ENCODE measurements at places on chromosomes 6 and 20.

GRCh38 chr20:52747845-52748284 lies 224.3 kb upstream of the TSHZ2 start:
- no peak for DNase-seq

DNA sequence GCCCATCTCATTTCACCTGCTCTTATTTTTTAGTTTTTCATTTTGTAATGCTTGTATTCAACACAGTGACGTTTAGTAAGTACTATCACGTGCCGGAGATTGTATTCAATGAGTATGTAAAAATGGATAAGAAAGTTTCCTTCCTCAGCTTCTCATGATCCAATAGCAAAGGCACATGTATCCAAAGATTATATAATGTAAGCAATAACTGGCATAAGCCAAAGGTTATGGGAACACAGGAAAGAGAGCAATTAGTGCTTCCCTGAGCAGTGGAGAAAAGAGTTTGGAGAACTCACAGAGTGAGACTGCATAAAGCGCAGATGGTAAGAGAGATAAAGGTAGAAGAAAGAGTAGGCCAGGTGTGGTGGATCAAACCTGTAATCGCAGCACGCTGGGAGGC lies 21.8 kb upstream of the LTV1 start:
- DNase-seq: no peak

GRCh38 chr20:51833326-51833725 lies 31.0 kb upstream of the SALL4 start:
- no peak for DNase-seq

DNA sequence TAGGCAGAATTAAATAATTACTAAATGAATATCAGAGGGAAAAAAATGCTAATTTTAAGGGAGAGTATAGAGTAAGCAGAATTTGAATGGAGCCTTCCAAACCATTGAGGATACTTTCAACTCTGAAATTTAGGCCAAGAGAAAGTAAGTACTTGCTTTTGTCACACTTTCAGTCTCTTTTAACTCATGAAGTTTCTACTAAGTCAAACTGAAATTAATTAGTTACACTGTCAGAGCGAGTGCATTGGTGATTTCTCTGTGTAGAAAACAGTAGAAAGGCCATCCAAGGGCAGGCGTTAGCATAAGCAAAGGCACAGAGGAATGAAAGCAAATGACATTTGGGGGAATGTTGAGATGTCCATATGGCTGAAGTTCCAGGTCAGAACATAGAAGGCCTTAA lies 92.9 kb downstream of the PLEKHG1 start:
- DNase-seq: no peak

- no peak for DNase-seq
Measured at GRCh38 chr6:95094751-95095663, 482.3 kb upstream of the MANEA start.

DNA sequence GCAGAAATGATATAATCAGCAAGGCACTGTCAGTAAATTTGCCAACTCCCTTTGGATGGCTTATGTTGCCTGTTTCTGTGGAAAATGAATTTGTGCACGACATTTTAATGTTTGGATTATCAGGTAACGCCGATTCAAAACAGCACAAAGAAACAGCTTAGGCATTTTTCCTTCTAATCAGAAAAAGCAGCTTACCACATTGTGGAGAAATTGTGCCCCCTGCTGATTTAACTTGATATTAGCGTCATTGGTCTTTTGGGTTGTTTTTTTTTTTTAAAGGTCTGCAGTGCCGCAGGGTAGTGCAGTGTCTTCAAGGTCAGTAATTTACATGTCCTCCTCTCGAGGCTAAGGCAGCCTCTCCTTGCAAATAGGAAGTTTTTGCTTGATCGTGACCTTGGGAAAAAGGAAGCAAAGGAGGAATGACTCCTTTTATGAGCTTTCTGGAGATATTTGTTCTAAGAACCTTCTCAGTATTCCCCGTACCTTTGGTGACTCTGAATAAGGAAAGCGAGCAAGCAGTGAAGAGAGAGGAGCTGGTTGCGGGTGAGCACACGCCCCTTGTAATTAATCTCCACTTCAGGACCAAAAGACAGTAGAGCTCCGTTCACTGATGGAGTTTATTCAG lies 79.1 kb downstream of the ELOVL4 start:
- no peak for DNase-seq

- DNase-seq: no peak
Measured at GRCh38 chr6:146664871-146665360, 66.1 kb downstream of the ADGB start.

GRCh38 chr6:51854347-51854746 lies 233.1 kb downstream of the PKHD1 start:
- DNase-seq: no peak

- DNase-seq: no peak
Measured at GRCh38 chr6:147078106-147078505, 126.1 kb upstream of the STXBP5 start.

DNA sequence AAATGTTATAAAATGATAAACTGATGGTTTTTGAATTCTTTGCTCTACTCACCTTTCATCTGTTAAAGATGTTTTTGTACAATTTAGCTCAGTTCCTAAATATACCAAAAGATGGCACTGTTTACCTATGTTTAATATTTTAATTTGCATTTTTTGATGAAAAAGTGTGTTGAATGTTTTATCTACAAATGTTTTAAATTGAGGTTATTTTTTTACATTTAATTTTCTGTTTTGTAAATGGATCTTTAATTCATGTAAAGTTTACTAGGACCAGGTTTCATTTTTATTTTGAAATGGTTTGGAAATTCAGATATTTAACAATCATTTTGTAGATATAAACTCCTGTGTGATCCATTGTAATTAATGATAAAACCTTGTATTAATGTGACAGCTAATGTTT lies 30.0 kb downstream of the CDKAL1 start:
- DNase-seq: no peak

GRCh38 chr20:63272105-63273058 lies at the start of gene ARFGAP1:
ARFGAP1 (plus strand) TSS chr20:63272813; CDS start chr20:63275581, 2,768 bp downstream.
- no peak for DNase-seq

GRCh38 chr6:20340068-20340848 lies 61.4 kb upstream of the E2F3 start:
- DNase-seq: no peak

- DNase-seq: no peak
Measured at GRCh38 chr6:99833034-99833433, 161.0 kb downstream of the MCHR2 start.

- DNase-seq: no peak
Measured at GRCh38 chr6:80932359-80932758, 820.1 kb downstream of the TENT5A start.

- DNase-seq: no peak
Measured at GRCh38 chr6:81736428-81736827, 16.1 kb downstream of the TENT5A start.

- no peak for DNase-seq
Measured at GRCh38 chr20:6583134-6583738, 184.2 kb upstream of the BMP2 start.

DNA sequence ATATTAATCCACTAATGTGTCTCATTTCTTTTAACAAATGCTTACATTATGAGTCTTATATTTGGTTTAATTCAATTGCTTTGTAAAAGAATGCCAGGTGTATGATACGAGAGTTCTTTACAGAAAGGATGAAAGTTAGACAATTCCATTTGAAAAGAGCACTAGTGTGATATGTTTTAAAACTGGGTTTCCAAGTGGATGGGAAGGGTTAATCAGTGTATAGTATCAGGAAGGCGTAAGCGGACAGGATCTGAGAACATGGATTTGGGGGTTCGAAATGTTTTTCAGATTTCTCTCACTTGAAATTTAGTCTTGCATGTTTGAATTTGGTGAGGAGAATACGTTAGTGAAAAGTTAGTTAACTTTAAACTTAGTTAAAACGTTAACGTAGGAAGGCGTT lies 2.6 kb downstream of the FOXO3 start:
- DNase-seq: no peak

- DNase-seq: no peak
Measured at GRCh38 chr6:99868074-99868702, 125.8 kb downstream of the MCHR2 start.

DNA sequence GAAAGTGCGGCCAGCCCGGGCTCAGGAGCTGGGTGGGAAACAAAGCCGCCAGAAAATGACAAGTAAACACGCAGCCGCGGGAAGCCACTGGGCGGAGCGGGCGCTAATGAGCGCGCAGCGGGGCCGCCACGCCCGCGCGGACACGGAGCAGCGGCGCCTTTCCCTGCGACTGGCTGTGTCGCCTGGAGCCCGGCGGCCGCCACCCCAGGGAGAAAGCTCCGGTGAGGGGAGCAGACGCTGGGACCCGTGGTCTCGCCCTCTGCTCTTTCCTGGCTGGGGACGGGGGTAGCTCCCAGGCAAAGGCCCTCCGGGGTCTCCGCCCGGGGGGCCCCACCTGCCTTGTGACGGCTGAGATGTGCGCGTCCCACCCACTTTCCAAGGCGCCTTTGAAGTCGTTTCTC lies 54.9 kb downstream of the PRR18 start:
- no peak for DNase-seq

DNA sequence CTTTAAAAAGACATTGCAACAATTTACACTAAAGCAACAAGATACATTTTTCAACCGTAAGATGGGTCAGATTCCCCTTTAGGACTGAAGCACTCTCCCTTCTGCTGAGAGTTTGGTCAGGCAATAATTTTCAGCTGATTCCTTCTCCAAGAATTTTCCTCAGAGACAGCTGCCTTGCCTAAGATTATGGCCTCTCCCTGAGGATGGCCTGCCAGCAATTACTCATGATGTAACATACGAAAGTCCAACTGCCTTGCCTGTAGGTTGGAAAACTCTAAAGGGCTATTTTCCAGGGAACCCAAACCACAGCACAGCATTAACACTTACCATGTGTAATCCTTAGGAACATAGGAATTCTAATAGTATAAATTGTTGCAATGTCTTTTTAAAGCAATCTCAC lies 229.1 kb upstream of the FLRT3 start:
- no peak for DNase-seq

- DNase-seq: no peak
Measured at GRCh38 chr20:52748990-52749389, 223.2 kb upstream of the TSHZ2 start.

DNA sequence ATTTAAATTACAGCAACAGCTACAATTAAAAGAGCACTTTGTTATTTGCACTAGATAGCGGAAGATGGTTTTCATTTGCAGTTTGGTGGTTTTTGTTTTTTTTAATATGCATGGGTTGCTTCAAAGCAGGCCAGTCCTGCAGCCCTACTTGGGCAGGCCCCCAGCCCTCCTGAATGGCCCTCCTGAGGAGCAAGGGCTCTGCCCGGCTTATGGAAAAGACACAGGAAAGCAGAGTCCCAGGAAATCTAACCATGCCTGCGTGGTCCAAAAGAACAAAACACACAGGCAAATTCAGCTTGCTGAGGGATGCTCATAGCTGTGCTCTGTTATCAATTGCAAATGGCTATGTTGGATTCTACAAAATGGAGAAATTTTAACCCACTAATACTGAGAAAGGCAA lies 371.1 kb upstream of the ARID1B start:
- no peak for DNase-seq

DNA sequence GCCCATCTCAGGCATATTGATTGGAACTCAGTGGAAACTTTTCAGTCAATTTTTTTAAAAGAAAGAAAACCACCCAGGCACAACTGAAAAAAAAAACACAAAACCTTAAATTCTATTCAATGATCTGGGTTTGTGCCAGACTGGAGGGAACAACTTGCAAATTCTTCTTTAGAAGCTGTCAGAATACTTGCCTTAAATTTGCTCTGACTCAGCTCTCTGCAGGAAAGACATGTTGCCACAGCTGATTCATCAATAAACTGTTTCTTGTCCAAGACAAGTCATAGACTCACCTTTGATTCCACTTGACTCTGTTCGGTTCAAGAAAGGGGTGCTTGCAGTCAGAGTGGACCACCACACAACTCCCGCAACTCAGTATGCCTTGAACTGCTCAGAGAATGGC lies 117.8 kb upstream of the F13A1 start:
- no peak for DNase-seq

- no peak for DNase-seq
Measured at GRCh38 chr20:63567386-63568169, 6.5 kb downstream of the HELZ2 start.

- no peak for DNase-seq
Measured at GRCh38 chr6:90274451-90275030, 22.1 kb downstream of the BACH2 start.

DNA sequence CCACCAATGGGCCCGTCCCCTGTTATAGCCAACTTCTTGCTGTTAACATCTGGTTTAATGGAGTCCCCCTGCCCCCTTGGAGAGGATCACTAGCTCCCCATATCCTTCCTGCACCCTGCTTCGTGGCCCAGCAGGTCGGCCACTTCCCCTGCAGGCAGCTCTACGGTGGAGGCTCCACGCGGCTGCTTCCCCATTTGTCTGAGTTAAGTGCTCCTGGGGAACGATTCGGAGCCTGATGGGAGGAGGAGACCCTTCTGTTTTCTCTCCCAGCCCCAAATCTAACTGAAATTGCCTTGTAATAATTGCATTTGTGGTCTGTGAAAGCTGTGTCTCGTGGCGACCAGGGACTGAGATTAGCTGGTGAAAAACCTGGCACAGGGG lies 74.6 kb downstream of the SULF2 start:
- DNase-seq: no peak

GRCh38 chr6:29552512-29553051 lies 7.0 kb downstream of the UBD start:
- no peak for DNase-seq

- DNase-seq: no peak
Measured at GRCh38 chr20:25369971-25370370, 20.7 kb downstream of the ABHD12 start.

DNA sequence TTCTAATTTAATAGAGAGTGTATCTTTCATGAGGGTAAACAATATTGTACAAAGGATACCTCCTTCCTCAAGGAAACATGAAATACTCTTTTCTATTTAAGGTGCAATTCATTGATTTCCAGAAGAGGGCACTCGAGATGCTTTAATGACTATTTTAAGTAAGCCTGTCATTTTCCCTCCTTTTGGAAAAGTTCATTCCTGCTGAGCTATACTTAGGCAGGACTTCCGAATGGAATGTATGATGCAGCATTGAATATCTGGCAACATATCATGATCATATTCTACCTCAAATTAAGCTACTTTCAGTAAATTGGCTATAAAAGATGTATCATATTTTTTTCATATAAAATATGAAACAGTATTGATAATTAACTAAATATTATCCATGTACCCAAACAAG lies 5.0 kb downstream of the DST start:
- DNase-seq: no peak

Data from cortex of kidney (tissue), 1 donor.